ENCODE measurements at places on chromosomes 6 and 20.

- no peak for DNase-seq
Observed at GRCh38 chr6:13539572-13539971, 34.8 kb upstream of the SIRT5 start.

DNA sequence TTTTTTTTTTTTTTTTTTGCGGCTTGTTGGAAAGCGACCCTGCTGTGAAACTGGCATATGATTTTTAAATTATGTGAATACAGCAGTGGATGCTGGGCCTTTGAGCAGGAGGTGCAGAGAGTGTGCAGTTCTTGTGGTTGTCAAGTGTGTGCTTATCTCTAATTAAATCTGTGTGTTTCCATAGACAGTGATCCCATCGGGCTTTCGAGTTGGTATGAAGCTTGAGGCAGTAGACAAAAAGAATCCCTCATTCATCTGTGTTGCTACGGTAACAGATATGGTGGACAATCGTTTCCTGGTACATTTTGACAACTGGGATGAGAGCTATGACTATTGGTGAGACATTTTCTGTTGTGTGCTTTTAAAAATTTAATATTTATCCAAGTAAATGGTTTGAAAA lies 52.4 kb downstream of the L3MBTL3 start:
- no peak for DNase-seq

DNA sequence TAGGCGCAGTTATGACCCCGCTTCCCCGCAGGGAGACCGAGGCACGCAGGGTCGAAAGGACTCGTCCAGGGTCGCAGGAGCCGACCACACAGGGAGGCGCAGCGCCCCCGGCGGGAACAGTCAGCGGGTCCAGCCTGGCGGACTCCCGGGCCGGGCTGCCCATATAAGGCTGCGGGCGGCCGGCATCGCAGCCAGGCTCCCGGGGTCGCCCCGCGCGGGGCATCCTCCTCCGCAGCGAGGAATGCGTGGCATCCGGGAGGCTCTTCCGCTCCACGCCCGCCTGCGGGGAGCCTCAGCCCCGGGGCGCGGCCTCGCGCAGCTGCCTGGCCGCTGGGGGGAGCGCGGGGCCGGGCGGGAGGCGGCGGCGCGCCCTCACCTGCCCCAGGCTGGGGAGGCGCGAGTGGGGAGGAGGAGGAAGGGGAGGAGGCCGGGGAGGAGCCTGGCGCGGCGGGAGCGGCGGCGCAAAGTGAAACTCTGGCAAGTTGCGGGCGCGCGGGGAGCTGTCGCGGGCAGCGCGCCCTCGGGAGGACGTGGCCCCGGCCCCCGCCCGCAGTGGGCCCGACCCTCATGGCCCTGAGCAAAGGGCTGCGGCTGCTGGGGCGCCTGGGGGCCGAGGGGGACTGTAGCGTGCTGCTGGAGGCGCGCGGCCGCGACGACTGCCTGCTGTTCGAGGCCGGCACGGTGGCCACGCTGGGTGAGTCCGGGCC lies at the start of gene SYNJ2:
Gene SYNJ2 (plus strand): TSS at position 469 of the 707 bp plus-strand sequence. CDS start 99 bp downstream, at position 568.
- peak; percentile 92 for DNase-seq

GRCh38 chr6:51570168-51570921 lies 517.1 kb downstream of the PKHD1 start:
- no peak for DNase-seq

DNA sequence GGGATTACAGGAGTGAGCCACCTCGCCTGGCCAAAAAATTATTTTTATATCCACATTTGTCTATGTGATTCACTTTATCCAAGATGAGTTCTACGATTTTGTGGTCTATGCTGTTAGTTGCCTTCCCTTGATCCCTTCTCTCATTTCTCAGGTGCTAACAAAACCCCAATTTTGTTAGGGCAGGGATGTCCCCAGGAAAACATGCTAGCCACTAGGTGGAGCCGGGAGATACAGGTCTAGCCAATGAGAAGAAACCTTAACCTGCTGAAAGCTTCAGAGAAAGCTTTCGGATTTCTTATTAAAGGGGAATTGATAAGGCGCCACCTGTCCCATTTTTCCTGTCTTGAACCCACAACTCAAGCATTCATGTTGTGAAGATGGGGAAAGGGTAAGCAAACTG lies 167.4 kb upstream of the OLIG3 start:
- DNase-seq, result peak; percentile 18

- peak; percentile 15 for DNase-seq
Observed at GRCh38 chr20:51570739-51571459, 28.4 kb upstream of the NFATC2 start.

- DNase-seq, result peak; percentile 50
Observed at GRCh38 chr6:40550202-40551101, 36.7 kb downstream of the LRFN2 start.

- DNase-seq, result no peak
Observed at GRCh38 chr6:96086745-96087144, 71.0 kb downstream of the FUT9 start.

DNA sequence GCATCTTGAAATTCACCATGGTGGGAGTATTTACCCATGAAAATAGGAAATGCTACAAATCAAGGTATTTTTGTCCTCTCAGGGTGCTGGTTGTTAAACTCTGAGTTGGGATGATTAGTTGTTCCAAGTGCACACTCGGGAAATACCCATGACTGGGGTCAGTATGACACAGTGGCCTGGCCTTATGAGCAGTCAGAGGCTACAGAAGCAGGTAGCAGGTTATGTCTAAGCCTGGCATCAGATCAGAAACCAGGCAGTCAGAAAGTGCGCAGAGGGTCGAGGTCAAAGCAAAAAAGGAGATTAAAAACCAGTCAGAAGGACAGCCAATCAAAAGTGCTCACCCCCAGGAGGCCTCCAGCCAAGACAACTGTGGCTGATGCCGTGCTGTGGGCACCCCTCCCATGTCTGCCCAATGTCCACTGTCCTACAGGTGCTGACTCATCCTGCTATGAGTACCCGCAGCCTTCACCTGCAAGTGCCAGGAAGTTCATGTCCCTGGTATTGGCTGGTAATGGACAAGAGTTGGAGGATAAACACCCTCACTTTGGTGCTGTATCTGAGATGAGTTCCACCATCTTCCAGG lies 117.4 kb upstream of the SLC24A3 start:
- no peak for DNase-seq

DNA sequence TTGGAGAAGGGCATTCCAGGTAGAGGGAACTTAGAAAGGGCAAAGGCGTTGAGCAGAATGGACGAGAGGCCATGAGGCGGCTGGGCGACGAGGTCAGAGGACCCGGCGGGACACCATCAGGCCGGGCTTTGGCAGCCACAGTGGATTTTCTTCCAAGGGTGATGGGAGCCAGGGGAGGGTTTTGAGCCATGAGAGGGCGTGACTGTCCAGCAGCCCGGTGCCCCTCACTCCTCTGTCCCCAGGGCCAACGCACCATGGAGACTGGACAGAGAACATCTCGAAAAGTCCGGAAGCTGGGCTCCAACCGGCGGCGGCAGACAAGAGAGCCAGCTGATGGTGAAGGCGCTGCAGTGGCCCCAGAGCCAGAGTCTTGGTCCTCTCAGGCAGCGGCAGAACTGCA lies 6.4 kb downstream of the RAB44 start:
- DNase-seq, result no peak

- no peak for DNase-seq
Observed at GRCh38 chr6:31414771-31415265, 11.4 kb downstream of the MICA start.

DNA sequence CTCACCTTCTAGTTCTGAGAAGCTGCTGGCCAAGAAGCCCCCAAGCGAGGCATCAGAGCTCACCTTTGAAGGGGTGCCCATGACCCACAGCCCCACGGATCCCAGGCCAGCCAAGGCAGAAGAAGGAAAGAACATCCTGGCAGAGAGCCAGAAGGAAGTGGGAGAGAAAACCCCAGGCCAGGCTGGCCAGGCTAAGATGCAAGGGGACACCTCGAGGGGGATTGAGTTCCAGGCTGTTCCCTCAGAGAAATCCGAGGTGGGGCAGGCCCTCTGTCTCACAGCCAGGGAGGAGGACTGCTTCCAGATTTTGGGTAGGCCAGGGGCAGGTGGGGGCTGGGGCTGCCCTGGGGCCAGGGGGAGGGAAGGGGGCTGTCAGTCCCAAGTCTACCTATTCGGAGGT lies 2.3 kb downstream of the MYLK2 start:
- DNase-seq, result no peak

All from EL (cell line).